Heart right ventricle (tissue), 16 donors: ENCODE measurements at places on chromosomes 12 and 14. TPM values are rescaled to one million over a fixed set of nuclear protein-coding genes. Genes with fewer than 3 reads are reported as not detected.

The KCNC2 gene
- not detected for polyA plus RNA-seq

The KRT78 gene
- polyA plus RNA-seq = 0.07 TPM

The CEBPE gene
- polyA plus RNA-seq = not detected

The TMEM260 gene
- polyA plus RNA-seq = 8.6 TPM

The RIPK3 gene
- 7.1 TPM for polyA plus RNA-seq

The DBX2 gene
- not detected for polyA plus RNA-seq

The OR6C2 gene
- not detected for polyA plus RNA-seq

The EFS gene
- 3.7 TPM for polyA plus RNA-seq
